ENCODE measurements at places on chromosomes 6 and 20. TPM values are rescaled to one million over a fixed set of nuclear protein-coding genes. Genes with fewer than 3 reads are reported as not detected.
A peak's percentile ranks its signal among the peaks of the same experiment; 100 is the strongest.

The DLL1 gene
- 1.2 TPM for total RNA-seq

The SIRPG gene
- 93.8 TPM for total RNA-seq

The DEFB132 gene
- not detected for total RNA-seq

The FAM83B gene
- total RNA-seq: not detected

The ECT2L gene
- not detected for total RNA-seq

The PKHD1 gene
- not detected for total RNA-seq

The ZNF311 gene
- 0.26 TPM for total RNA-seq

The ADTRP gene
- 0.47 TPM for total RNA-seq

The ITPA gene
- total RNA-seq: 51.9 TPM

DNA sequence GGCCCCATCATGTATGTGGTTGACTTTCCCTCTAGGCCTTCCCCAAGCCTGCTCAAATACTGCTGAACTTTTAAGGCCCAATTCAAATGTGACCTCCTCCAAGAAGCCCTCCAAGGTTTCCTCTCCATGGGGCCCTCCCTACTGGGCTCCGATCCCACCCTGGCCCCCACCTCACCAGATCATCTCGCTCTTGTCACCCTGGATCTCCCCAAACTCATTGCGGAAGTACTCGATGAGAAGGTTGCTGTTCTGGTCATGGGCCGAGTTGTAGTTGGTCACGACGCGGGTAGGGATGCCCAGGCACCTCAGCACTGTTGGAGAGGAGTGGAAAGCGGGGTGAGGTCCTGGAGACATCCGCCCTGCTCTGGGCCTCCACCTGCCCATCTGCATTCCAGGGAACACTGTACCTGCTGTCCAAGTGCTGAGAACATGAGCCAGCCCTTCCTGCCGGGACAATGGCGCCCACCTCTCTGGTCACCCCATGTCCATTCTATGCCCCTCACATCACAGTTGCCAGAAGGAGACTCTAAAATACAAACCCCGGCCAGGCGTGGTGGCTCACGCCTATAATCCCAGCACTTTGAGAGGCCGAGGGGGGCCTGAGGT lies 23.1 kb downstream of the TGM2 start:
- no peak for DNase-seq

GRCh38 chr20:2759603-2760296 lies 40.7 kb downstream of the CPXM1 start:
- no peak for DNase-seq

GRCh38 chr6:86477500-86478148 lies 459.7 kb upstream of the HTR1E start:
- no peak for DNase-seq

DNA sequence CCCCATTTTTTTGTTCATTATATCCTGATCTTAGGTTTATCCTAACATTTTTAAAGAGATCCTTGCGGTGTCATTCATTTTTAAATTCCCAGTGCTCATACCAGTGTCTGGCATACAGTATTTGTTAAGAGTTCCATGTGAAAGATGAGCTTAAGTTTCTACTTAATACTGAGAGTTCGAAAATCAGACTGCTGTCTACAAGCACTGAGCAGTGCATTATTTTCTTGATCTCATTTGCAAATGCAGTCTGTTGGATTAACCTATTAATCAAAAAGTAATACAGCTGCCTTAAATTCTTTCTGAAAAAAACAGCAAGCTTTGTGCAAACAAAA lies 663 bp downstream of the COQ3 start:
- DNase-seq: no peak

GRCh38 chr6:157570752-157571151 lies 189.8 kb downstream of the ZDHHC14 start:
- no peak for DNase-seq

DNA sequence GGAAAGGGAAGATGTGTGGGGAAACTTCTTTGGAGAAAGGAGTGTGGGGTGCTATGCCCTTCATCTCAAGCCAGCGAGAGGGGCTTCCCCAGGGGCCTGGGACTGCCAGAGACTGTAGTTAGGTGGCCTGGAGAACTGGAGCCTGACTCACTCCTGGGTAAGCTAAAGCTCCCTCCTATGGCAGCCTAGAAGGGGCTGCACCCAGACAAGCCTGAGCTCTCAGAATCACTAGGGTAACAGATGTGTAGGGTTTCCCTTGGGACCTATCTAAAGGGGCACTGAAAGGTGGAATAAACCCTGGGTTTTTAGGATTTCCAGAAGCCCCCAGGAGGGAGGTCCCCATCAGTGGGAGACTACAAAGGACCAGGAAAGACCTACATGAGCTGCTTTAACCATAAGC lies 1.6 kb upstream of the ARMC2 start:
- DNase-seq: no peak

DNA sequence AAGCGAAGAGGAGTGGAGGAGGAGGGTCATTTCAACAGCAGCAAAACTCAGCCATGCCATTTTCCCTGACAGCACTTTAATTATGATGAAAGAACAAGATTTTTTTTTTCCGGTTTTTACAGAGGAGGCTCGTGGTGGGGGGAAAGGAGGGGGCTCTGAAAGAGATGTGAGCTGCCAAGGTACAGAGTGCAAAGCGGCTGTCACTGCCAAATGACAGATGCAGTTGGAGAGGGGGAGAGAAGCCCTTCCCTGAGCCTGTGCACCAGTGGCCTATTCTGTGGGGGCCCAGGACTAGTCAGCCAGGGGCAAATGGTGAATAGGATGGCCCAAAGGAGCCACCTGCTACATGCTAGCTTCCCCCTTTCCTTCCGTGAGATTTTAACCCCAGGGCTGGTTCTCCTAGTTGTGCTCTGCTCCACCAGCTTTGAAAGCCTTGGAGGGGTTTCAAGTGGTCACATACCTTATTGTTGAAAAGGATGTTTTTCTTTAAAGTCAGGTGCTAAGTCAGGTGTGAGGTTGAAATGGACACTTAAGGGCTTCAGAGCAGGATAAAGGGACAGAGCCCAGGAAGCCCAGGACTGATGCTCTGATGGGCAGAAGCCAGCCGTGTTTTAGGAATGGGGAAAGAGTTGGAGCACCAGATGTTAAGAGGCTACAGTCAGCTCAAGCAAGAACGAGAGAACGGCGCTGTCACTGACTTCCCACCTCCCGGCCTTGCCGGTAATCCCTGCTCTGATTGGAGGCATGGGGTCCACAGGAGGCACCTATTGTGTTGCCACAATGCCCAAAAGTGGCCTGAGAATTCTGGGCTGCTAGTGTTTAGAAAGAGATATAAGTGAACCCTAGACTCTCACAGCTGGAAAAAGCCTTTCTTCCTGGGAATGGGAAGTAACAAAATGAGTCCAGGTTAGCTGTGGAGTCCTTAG lies 24.8 kb downstream of the GNAS start:
- DNase-seq: no peak

- DNase-seq: no peak
Measured at GRCh38 chr6:157887892-157888291, 64.8 kb downstream of the SNX9 start.

- DNase-seq: no peak
Measured at GRCh38 chr6:138450445-138450844, 46.4 kb downstream of the HEBP2 start.

DNA sequence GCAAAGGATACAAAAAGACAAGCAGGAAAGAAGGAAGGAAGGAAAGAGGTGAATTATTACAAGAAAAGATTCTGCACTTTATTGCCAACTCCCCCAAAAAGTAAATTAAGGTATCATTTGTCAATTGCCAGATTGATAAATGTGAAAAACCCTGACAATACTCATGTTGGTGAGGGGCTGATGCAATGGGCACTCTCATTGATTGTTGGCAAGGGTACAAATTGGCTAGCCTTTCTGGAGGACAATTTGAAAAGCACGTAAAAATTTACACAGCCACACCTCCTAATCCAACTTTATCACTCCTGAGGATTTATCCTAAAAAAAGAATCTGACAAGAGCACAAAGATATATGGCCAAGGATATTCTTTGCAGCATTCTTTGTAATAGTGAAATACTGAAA lies 47.7 kb downstream of the SCML4 start:
- no peak for DNase-seq

GRCh38 chr6:83073615-83074014 lies 6.1 kb downstream of the DOP1A start:
- DNase-seq: no peak

DNA sequence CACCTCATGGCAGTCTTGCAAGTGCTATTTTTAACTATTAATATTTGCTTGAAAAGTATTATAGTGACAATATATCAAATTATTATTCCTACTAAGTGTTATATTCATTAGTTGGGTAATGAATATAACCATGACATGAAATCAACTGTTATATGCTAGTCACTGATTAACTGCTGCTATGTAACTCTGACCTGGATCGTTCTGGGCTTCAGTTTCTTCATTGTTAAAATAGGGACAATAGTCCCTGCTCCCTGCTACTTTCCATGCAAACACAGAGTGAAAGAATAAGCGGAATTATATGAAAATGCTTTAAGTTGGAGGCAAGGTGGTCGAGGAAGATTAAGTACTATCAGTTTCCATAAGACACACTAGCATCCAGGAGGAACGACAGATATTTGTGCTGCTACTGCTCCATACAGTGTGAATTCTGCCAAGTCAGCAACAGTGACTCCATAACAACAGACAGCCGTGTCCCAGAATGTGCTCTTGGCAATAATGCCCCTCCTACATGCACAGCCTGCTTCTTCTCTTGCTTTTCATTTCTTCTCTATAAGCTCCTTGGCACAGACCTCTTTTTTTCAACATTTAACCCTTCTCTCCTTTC lies 107.2 kb downstream of the CHD6 start:
- no peak for DNase-seq

DNA sequence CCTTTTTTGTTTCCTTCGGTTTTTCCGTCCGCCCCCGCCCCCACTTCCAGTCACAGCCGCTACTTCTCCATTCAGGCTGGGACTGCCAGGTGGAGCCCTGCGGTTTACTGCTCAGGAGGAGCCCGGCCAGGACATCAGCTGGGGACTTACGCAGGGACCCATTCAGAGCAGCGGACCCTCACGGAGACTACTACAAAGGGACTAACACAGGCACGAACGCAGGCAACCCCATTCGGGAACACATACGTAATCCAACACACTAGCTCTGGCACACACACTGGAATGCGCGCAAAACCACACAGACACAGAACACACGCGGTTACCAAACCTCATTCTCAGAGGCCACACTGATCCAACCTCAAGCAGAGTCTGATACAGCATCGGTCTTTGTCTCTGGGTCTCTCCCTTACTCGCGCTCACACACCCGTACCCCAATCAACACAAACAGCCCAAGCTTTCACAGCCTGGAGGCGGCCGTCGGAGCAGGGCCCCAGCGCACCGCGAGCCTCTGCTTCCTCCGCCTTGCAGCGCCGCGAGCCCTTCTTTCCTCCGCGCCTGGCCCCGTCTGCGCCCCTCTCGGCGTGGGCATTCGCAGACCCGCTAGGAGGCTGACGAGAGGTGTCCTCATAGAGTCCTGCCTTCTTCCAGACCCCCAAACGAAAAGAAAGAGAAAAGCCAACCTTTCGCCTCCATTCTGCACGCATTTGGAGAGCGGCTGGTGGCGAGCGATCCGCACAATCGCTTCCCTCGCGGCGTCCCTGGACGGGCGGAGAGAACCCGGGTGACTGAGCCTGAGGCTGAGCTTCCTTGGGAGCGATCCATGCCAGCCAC lies 1.1 kb upstream of the SLC32A1 start:
- DNase-seq: no peak

DNA sequence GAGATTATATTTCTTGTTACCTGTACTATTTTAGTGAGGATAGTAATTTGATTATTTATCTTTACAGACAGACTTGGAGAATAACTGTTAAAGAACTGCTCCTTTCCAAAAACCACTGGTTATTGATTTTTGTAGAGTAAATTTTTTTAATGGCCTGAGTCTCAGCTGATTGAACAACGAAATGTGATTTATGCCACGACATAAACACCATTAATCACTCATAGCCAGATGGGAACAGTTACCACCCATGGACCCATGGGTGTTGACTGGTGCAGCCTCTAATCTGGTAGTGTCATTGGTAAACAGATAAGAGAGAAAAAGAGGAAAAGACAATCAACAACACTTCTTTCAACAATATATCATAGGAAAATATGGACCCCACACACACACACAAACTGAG lies 101.4 kb upstream of the BEND6 start:
- DNase-seq: no peak

GRCh38 chr6:117482240-117483003 lies at the start of gene DCBLD1:
DCBLD1 (plus strand) TSS chr6:117482674; CDS start chr6:117482782, 108 bp downstream.
- peak; percentile 76 for DNase-seq

DNA sequence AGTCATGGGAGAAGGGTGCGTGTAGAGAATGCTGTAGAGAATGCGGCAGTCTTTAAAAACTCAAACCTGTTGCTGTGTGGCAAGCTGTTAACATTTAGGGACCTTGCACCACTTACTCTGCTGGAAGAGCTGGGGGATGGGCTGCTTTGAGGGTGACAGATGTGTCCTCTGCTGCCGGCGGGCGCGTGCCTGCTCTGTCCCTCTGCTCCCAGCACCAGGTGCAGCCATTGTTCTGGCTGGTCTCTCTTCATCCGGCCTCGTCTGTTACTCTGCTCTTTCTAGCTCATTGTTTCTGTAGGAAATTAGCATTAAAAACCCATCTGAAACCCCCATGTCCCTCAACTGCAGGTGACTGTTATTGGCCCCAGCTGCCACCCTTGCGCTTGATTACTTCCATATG lies 78.5 kb downstream of the CBFA2T2 start:
- DNase-seq: no peak

GRCh38 chr6:91020744-91021143 lies 433.9 kb upstream of the MAP3K7 start:
- DNase-seq: no peak
